ENCODE measurements at places on chromosomes 2 and 18. TPM values are rescaled to one million over a fixed set of nuclear protein-coding genes. Genes with fewer than 3 reads are reported as not detected.

The REG3A gene
- total RNA-seq, result 0.45 TPM

The DSG1 gene
- 0.27 TPM for total RNA-seq

DNA sequence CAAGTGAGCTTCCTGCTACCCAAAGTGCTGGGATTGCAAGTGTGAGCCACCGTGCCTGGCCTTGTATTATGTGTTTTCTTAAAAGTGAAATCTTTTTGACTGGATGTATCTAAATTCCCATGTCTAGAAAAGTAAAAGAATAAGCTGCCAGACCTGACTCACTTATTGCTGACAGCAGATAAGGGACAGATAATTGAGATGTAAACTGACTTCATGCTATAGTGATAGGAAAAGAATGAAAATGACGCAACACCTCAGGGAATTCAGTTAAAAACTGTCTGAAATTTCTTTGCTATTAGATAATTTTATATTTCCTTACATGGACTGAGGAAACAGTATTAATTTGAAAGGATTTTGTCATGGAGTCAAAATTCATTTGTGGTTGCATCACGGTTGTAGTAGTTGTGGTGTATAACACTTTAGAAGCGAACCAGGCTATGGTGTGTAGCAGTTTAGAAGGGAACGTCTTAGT is 19.4 kb downstream of the TTC27 start:
- no peak for DNase-seq

- DNase-seq, result no peak
Measured at GRCh38 chr18:32966141-32966540, 193.3 kb upstream of the KLHL14 start.
